ENCODE measurements at places on chromosomes 1 and 21.
A peak's percentile ranks its signal among the peaks of the same experiment; 100 is the strongest.

GRCh38 chr1:205515781-205516253, 11.3 kb downstream of the CDK18 start:
- no peak for DNase-seq

- peak; percentile 27 for DNase-seq
These were observed 13.1 kb downstream of the MAP1LC3C start for GRCh38 chr1:241985787-241986186.

DNA sequence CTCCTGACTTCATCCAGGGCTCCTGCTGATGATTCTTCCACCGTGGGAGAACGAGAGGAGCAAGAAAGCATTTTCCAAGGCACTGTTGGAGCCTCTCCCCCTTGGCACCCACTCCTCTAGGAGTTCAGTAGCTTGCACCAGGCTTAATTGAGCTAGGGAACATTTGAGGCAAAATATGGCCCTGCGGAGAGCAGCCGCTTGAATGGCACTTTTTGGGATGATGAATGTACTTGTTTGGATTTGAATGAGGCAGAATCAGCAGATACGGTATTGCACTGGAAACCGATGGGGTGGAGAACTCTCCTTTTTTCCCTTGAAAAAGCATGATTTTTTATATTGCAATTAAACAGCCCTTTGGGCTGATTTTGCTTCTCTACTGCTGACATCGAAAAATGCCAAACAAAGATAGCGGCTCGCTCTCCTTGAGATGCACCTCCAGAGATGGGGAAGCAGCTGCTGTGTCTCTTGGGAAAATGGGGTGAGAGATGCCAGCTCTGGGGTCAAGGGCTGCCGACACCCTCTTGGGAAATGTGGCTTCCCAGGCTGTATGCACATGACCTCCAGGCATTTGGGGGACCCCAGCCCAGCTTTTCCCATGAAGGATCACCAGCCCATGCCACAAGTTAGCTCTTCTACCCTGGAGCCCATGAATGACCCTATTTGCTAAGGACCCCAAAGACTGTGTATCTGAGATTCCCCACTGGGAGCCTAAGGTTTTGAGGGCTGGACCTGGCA, 55.4 kb upstream of the LRP8 start:
- DNase-seq, result no peak

DNA sequence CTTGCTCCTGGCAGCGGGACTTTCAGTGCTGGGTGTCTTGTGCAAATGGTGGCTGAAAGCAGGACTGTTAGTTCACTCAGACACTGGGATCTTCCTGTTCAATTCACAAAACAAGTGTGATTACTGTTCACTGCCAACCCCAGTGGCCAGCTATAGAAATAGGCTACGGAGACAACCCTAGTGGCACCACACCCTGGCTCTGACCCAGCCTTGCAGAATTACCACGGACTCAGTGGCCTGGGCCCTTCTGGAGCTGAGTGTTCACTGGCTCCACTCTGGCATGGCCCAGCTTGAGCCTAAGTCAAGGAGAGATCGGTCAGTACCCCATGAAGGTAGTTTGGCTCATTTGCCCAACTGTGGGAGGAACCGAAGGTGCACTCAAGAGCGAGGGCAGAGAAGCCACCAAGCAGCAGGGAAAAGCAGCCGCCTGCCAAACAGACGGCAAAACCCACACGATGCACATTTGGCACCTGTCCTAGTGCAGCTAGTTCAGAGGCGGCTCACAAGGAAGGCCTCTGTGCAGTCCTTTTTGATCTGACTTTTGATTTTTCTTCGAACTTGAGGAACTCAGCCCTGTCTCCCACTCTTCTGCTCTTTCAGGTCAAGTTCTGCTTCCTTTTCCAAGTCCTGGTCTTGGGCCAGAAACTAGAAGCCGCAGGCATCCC, 5.9 kb downstream of the KIAA2013 start:
- DNase-seq, result no peak

- DNase-seq, result no peak
These were observed 500.9 kb upstream of the PTBP2 start for GRCh38 chr1:96220651-96221050.

GRCh38 chr1:39310015-39310414, 105.5 kb downstream of the MACF1 start:
- no peak for DNase-seq

- no peak for DNase-seq
These were observed 3.9 kb downstream of the LDLRAD1 start for GRCh38 chr1:54014009-54014629.

Measured in GM12892 (cell line).